ENCODE measurements at places on chromosomes 5 and 9.

DNA sequence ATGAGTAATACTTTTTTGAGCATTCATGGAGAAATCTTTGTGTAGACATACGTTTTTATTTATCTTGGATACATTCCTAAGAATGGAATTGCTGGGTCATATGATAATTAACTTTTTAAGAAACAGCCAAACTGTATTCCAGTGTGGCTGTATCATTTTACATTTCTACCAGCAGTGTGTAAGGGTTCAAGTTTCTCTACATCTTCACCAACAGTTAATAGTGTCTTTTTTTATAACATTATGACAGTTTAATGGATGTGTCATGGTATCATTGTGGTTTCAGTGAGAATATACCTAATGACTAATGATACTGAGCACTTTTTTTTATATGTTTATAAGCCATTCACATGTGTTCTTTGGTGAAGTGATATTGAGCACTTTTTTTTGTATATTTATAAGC is 52.4 kb downstream of the NIPBL start:
- ATAC-seq, result peak; percentile 91

- ATAC-seq, result no peak
Observed at GRCh38 chr5:112552791-112553190, 133.7 kb upstream of the EPB41L4A start.

GRCh38 chr5:148085977-148086705 is 22.4 kb downstream of the SPINK5 start:
- peak; percentile 79 for ATAC-seq

GRCh38 chr5:172999372-172999973 is 15.9 kb downstream of the ATP6V0E1 start:
- no peak for ATAC-seq

GRCh38 chr9:122498883-122499288 is 11.7 kb upstream of the OR1J2 start:
- ATAC-seq, result peak; percentile 86

DNA sequence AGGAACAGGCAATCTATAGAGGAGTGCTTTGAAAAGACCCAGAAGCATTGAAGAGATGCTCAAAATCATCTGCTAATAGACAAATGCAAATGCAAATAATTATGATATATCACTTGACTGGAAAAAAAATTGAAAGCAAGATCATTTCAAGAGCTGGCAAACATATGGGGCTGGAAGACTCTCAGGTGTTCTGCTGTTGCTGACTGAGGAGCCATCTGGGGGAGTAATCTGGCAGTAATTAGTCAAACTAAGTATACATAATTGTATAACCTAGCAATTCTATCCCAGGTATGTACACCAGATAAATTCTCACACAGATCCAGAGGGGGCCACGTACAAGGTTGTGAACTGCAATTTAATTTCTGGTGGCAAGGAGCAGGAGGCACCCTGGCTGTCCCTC is 4.6 kb upstream of the HMHB1 start:
- no peak for ATAC-seq

DNA sequence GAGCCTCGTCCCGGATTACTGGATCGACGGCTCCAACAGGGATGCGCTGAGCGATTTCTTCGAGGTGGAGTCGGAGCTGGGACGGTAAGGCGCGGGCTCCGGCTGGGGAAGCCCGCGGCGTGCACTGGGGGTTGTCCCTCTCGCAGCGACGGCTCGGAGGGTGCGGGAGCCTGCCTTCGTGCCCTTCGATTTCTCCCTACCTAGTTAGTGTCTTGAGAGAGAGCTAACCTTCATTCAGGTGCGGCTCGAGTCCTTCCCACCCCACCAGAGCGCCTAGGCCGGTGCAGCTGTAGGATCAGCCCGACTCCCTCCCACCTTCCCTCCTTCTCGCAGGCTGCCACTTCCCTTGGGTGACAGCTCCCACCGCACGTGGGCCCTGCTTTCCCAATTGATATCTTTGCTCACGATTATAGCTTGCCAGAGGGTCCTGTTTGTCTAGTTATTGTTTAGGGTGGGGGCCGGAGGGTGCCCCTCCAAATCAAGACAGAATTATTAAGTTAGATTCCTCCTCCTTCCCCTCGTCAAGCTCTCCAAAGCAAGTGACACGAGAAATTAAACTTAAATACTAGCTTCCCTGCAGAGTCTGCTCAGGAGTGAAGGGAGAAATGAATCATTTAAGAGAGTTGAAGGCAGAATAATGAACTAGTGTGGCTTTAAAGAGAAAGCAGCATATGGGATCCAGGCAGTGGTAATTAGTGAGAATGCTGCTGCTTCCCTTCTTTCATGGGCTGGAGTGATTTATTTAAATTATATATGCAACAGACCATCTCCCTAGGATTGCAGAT is 569 bp downstream of the CAMK4 start:
- peak; percentile 46 for ATAC-seq

DNA sequence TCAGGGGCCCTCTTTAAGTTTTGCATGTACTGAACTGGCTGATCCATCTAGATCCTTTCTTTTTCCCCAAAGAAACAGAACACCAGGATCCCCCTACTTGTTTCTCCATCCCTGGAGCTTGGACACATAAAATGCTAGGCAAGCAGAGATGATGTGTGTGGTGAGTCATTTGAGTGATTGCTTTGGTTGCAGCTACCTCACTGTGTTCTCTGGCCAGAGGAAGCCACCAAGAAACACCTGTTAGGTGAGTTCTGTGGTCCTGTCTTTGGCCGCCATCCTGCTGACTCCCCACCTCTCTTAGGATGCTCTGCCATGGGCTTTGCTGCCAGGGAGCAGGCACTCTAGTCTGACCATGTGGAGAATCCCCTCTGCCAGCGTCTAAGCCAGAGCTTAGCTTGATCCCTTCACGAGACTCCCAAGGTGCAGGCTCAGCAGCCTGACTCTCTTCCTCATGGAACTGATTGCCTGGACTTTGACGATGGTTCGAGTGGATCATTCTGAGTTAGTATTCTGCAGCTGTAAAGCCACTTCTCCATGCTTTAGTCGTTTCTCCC is 27.3 kb upstream of the DENND1A start:
- no peak for ATAC-seq

GRCh38 chr5:137833463-137833862 is 34.2 kb upstream of the MYOT start:
- ATAC-seq, result peak; percentile 77

DNA sequence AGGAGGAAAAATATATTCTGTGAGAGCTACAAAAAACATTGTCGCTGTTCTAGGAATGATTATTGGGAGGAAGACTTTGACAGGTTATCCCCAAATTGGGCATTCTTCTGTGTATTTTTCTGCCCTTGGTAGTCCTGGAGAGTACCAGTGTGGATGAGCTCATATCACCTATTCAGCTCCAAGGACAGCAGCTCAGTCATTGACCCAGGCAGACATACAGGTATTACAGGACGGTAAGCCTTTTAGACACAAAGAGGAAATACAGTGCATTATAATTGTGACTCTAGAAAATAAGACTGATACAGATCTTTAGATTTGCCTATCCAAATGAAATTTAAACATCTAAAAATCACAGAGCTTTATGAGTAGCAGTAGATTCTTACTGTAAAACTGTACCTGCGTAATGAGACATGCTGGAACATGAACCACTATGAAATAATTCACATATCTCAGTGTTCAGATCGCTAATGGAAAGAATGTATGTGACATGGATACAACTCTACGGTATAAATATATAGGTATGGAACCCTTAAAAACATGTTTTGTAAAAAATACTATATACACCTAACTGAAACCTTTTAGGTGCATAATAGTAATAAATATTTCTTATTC is 56.0 kb downstream of the PLK2 start:
- no peak for ATAC-seq

GRCh38 chr5:139881143-139881733 is 85.6 kb downstream of the PSD2 start:
- no peak for ATAC-seq

GRCh38 chr5:178560911-178561310 is 29.3 kb downstream of the COL23A1 start:
- ATAC-seq, result no peak

DNA sequence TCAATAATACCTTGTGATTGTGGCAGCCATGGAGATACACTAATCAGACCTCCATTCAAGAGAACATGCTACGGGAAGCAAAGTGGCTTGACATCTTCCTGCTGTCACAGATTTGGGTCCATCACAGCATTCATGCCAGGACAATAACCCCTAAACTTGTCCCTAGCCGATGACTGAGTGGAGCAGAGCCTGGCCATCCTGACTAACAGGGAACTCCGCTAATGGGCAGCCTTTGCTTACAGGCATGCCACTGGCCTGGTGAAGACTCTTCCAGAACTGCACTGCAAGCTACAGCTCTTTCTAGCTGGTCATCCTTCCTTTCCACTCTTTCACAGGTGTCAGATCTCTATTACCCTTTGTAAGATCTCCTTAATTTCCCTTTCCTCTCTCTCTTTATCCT is 16.0 kb downstream of the FAM174A start:
- peak; percentile 33 for ATAC-seq

DNA sequence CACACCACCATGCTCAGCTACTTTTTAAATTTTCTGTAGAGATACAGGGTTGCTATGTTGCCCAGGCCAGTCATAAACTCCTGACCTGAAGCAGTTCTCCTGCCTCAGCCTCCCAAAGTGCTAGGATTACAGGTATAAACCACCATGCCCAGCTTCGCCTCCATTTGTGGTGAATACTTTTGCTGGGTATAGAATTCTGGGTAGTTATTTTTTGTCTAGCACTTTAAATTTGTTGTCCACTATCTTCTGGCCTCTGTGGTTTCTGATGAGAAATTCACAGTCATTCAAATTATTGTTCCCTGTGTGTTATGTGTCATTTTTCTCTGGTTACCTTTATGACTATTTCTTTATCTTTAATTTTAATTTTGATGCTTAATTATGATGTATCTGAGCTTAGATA is 57.7 kb upstream of the EXOC3 start:
- ATAC-seq, result no peak

DNA sequence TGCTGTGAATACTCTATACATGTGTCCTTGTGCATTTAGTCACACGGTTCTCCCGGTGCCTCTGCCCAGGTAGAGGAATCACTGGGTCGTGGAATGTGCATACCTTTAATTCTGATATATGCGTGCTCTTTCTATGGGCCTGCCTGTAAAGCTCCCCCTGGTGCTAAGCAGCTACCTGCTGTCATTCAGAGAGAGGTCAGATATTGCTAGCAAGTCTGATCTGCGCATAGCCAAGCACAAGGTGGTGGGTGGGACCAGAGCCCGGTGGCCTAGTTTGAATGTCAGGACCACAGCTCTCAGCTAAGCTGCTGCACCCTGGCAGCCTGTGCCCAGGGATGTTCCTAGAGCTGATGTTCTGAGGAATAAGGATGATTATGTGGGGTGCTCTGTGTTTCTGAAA is 33.4 kb downstream of the TJP2 start:
- ATAC-seq, result no peak

- no peak for ATAC-seq
Observed at GRCh38 chr5:131677115-131677514, 42.1 kb upstream of the RAPGEF6 start.

GRCh38 chr9:27784847-27785713 is 211.8 kb upstream of the C9orf72 start:
- ATAC-seq, result no peak

GRCh38 chr5:124878583-124879342 is 132.3 kb upstream of the ZNF608 start:
- ATAC-seq, result no peak

DNA sequence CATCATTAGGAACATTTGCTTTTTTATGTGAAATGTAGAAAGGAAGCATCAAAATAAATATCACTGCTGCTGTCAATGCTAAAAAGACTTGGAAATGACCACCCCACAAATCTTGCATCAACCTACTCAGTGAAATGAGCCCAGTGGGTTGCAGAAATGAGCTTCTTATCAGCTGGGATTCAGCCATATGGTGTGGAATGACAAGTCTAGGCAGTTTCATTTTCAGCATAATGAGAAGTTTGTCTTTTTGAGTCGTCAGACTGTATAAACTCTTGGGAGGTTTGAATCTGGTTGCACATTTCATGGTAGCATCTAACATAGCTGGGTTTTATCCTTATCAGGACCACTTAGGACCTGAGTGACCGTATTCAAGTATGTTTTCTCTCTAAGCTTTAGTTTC is 251.1 kb upstream of the PPP1R2B start:
- no peak for ATAC-seq

DNA sequence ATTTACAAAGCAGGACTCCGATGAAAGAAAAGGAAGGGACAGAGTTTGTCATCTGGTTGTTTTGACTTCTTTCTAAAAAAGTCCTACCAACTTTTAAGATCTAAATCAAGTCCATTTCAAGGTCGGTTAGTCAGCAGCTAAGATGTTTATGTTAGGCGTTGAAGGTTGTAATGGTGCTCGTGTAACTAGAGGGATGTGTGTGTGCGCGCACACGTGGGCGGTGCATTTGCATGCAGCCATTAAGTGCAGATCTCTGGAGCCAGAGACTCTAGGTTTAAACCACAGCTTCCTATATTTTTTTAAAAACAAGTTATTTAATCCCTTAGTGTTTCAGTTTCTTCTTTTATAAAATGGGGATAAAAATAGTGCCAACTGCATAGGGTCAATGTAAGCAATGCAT is 77.0 kb upstream of the SMIM32 start:
- no peak for ATAC-seq

GRCh38 chr5:71586052-71586940 is 844 bp upstream of the MCCC2 start:
- peak; percentile 84 for ATAC-seq

GRCh38 chr9:95004411-95005277 is 278.1 kb downstream of the AOPEP start:
- peak; percentile 44 for ATAC-seq

DNA sequence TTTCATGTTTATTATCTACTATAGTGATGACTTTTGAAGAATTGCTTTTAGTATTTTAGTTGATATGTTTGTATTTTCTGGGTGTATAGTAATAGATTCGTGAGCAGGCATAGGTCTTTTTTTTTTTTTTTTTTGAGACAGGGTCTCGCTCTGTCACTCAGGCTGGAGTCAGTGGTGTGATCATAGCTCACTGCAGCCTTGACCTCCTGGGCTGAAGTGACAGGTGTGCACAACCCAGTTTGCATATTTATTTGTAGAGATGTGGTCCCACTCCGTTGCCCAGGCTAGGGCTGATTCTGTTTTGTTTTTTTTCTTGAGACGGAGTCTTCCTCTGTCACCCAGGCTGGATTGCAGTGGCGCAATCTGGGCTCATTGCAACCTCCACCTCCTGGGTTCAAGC is 11.9 kb downstream of the ERBIN start:
- no peak for ATAC-seq

DNA sequence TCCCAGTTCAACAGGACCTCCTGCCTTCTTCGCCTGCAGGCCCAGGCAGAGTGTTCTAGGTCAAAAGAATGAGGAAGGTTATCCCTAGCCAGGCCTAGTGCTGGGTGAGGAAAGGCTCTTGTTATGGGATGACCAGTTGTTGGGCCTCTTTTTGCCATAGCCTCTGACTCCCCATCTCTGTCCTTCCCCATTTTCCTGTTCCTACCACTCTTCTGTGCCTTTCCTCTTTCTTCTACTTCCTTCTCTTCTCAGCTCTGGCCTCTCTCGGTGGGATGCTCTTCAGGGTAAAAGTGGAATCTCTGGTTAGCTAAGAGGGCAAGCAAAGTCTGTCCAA is 1.2 kb upstream of the PCDH1 start:
- ATAC-seq, result peak; percentile 5

- no peak for ATAC-seq
Observed at GRCh38 chr5:89343666-89344065, 460.7 kb upstream of the MEF2C start.

Data from SK-N-SH treated with all-trans-retinoic acid at 6 μM for 48 hours (cell line).